ENCODE measurements at places on chromosomes 5 and 9. TPM values are rescaled to one million over a fixed set of nuclear protein-coding genes. Genes with fewer than 3 reads are reported as not detected.
A peak's percentile ranks its signal among the peaks of the same experiment; 100 is the strongest.

DNA sequence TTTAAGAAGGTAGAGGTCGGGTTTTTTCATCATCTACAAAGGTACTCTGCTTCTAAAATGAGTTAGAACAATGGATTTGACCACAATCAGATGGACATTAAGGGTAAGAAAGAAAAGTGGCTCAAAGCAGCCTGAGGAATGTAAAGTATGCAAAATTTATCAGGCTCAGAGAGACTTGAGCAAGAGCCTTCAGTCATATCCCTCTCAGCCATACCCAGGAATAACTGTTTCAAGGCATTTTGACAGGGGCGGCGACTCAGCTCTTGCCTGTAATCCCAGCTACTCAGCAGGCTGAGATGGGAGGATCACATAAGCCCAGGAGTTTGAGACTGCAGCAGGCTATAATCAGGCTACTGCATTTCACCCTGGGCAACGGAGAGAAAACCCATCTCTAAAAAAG is 38.8 kb upstream of the ANXA2R start:
- peak; percentile 80 for DNase-seq
- no peak overlapping the region for H3K27ac ChIP-seq
- peaks cover 4% of the 10 kb centered on the region for H3K4me1 ChIP-seq
- peaks cover 12% of the 10 kb centered on the region for H3K36me3 ChIP-seq
- no peaks in the 10 kb centered on the region for H3K27me3 ChIP-seq
- no peak overlapping the region for H3K4me3 ChIP-seq

DNA sequence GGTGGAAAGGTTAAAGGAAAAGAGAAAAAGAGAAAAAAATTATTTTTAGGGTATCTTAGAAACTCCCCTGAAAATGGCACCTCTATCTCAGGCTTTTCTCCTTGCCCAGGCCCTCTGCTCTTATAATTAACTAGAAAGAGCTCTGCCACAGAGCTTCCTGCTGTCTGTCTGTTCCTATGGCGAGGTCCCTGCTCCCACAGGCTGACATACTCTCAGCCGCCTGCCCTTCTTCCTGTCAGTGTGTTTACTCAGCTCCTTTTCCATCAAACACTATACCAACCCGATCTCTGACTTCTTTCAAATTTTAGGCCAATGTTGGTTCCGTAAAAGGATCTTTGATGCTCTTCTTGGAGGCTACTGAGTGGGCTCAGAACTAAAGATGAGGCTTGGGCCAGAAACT is 482.6 kb downstream of the DMAC1 start:
- H3K27me3 ChIP-seq, result no peaks in the 10 kb centered on the region
- no peaks in the 10 kb centered on the region for H3K36me3 ChIP-seq
- no peak for DNase-seq
- peak overlapping the region; percentile 78 for H3K27ac ChIP-seq

- no peak overlapping the region for H3K4me3 ChIP-seq
- H3K27me3 ChIP-seq, result no peaks in the 10 kb centered on the region
These were observed 497.7 kb upstream of the TYRP1 start for GRCh38 chr9:12195456-12195855.

DNA sequence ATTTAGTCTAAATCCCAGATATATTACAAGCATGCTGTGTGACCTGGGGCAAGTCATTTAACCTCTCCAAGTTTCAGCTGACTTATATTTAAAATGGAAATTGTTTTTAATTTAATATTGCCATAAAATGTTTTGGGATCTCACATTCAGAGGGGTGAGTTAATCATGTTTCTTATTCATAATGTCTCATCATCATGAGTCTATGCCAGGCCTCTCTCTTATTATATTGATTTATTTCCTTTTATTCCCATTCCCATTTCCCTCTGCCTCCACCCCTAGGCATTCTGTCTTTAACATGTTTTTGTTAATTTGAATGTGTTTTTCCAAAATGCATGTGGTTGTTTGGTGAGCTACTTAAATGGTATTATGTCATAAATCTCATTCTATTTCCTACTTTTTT is 39.0 kb upstream of the TTC1 start:
- H3K4me1 ChIP-seq, result peaks cover 22% of the 10 kb centered on the region
- no peak overlapping the region for H3K4me3 ChIP-seq
- H3K36me3 ChIP-seq, result no peaks in the 10 kb centered on the region
- no peak overlapping the region for H3K27ac ChIP-seq

- no peak overlapping the region for H3K27ac ChIP-seq
- peaks cover 17% of the 10 kb centered on the region for H3K27me3 ChIP-seq
- no peak overlapping the region for H3K4me3 ChIP-seq
These were observed 4.5 kb downstream of the ELAVL2 start for GRCh38 chr9:23821375-23822181.

- H3K4me3 ChIP-seq, result no peak overlapping the region
- no peaks in the 10 kb centered on the region for H3K27me3 ChIP-seq
- no peak for DNase-seq
- peaks cover 6% of the 10 kb centered on the region for H3K4me1 ChIP-seq
- H3K36me3 ChIP-seq, result no peaks in the 10 kb centered on the region
These were observed 77.5 kb downstream of the DPYSL3 start for GRCh38 chr5:147432323-147432722.

- H3K36me3 ChIP-seq, result peaks cover 67% of the 10 kb centered on the region
- no peak overlapping the region for H3K4me3 ChIP-seq
- no peaks in the 10 kb centered on the region for H3K4me1 ChIP-seq
- no peak for DNase-seq
- no peak overlapping the region for H3K27ac ChIP-seq
These were observed 93.4 kb downstream of the RXRA start for GRCh38 chr9:134419684-134420076.

- H3K27me3 ChIP-seq, result no peaks in the 10 kb centered on the region
- no peak overlapping the region for H3K27ac ChIP-seq
- H3K4me3 ChIP-seq, result no peak overlapping the region
- peaks cover 15% of the 10 kb centered on the region for H3K4me1 ChIP-seq
- H3K36me3 ChIP-seq, result peaks cover 1% of the 10 kb centered on the region
- no peak for DNase-seq
These were observed 28.1 kb downstream of the ANKRD33B start for GRCh38 chr5:10591966-10592365.

- peaks cover 56% of the 10 kb centered on the region for H3K4me1 ChIP-seq
- H3K27ac ChIP-seq, result no peak overlapping the region
These were observed 15.0 kb downstream of the TENT4A start for GRCh38 chr5:6728011-6728794.

- peak within 1 kb of the TSS; percentile 70 for H3K27ac ChIP-seq
- no peaks in the 10 kb centered on the region for H3K27me3 ChIP-seq
- peak within 1 kb of the TSS; percentile 60 for H3K4me3 ChIP-seq
- peaks cover 13% of the 10 kb centered on the region for H3K36me3 ChIP-seq
- H3K4me1 ChIP-seq, result no peaks in the 10 kb centered on the region
These were observed at the start of gene CTSL for GRCh38 chr9:87725900-87726709. TSS of gene CTSL (plus strand) at chr9:87726119. CDS start at chr9:87727604, 1,485 bp downstream.

- DNase-seq, result no peak
- H3K4me3 ChIP-seq, result no peak overlapping the region
These were observed 277.1 kb downstream of the PDE4D start for GRCh38 chr5:59616413-59616812.

DNA sequence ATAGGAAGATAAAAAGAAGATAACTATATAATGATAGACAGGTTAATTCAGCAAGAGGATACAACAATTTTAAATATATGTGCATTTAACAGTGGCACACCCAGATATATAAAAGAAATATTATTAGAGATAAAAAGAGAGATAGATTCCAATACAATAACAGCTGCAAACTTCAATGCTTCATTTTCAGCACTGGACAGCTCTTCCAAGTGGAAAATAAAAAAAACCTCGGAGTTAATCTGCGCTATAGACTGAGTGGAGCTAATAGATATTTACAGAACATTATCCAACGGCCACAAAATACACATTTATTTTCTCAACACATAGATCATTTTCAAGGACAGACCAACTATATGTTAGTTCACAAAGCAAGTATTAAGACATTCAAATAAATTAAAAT is 1229.5 kb upstream of the CDH6 start:
- no peak overlapping the region for H3K4me3 ChIP-seq
- no peaks in the 10 kb centered on the region for H3K27me3 ChIP-seq
- no peak overlapping the region for H3K27ac ChIP-seq
- no peak for DNase-seq
- no peaks in the 10 kb centered on the region for H3K4me1 ChIP-seq
- no peaks in the 10 kb centered on the region for H3K36me3 ChIP-seq

DNA sequence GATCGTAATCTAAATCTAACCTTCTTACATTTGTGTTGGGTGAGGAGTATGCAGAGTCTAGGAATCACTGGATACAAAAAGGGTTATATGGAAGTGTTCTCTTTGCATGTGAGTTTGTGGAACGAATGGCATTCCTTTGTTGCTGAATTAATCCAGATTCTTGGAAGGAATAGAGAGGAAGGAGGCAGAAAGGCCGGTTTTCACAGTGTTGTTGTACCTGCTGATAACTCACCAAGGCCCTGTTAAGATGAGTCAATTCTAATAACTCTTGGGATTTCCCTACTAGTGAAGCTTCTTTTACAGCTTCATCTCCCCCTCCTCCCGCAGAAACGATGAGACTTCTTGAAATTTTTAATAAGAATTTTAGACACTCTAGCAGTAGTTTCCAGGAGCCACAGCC is 84.0 kb downstream of the ZSWIM6 start:
- no peaks in the 10 kb centered on the region for H3K27me3 ChIP-seq
- no peaks in the 10 kb centered on the region for H3K36me3 ChIP-seq
- peak; percentile 42 for DNase-seq

GRCh38 chr9:21336457-21336856 is 1.3 kb upstream of the KLHL9 start:
- DNase-seq, result no peak
- H3K27ac ChIP-seq, result no peak overlapping the region
- peaks cover 7% of the 10 kb centered on the region for H3K27me3 ChIP-seq

GRCh38 chr9:38432922-38433510 is 8.8 kb upstream of the IGFBPL1 start:
- peak; percentile 54 for DNase-seq
- H3K36me3 ChIP-seq, result no peaks in the 10 kb centered on the region
- H3K4me1 ChIP-seq, result peaks cover 15% of the 10 kb centered on the region

- no peak overlapping the region for H3K27ac ChIP-seq
- no peaks in the 10 kb centered on the region for H3K36me3 ChIP-seq
- H3K4me1 ChIP-seq, result no peaks in the 10 kb centered on the region
- peak overlapping the region; percentile 24 for H3K4me3 ChIP-seq
These were observed 216.5 kb downstream of the PDZD2 start for GRCh38 chr5:31855134-31856040.

- no peak overlapping the region for H3K4me3 ChIP-seq
- no peaks in the 10 kb centered on the region for H3K27me3 ChIP-seq
- H3K27ac ChIP-seq, result no peak overlapping the region
- no peaks in the 10 kb centered on the region for H3K36me3 ChIP-seq
- H3K4me1 ChIP-seq, result peaks cover 4% of the 10 kb centered on the region
These were observed 177.1 kb downstream of the CPLANE1 start for GRCh38 chr5:37071901-37072581.

DNA sequence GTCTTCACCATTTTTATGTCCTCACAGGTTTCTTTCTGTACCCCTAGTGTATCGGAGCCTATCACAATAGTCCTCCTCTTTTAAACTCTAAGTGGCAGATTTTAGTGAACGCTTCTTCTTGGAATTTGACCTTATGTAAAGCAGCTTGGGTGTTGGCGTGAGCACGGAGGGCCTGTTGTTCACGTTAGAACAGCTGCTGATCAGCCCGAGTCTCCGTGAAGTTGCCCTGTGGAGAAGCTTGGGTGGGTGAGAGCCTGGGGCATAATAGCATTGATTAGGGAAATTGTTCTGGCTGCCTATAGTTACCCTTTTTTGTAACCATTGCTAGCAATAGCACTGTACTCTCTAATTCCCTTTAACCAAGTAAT is 167.0 kb upstream of the OTULINL start:
- H3K4me3 ChIP-seq, result no peak overlapping the region
- no peak overlapping the region for H3K27ac ChIP-seq
- DNase-seq, result no peak
- no peaks in the 10 kb centered on the region for H3K27me3 ChIP-seq
- H3K36me3 ChIP-seq, result peaks cover 73% of the 10 kb centered on the region

DNA sequence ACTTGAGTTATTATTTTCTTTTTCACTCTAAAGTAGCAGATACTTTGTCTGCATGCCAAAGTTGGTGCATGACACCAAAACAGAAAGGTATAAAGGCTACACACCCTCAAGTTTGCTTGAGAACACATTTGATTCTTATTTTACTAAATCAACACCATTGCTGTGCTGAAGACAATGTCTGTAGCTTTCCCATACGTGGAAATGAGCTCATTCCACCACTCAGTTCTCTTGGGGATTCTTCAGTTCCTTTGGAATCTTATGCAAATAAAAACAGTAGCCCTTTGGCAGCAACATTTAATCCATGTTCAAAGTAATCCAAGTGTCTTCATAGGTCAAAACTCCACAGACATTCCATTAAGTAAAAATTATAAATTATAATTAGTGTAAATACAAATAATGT is 264.9 kb downstream of the TLE1 start:
- no peaks in the 10 kb centered on the region for H3K4me1 ChIP-seq
- H3K27me3 ChIP-seq, result no peaks in the 10 kb centered on the region
- no peak overlapping the region for H3K4me3 ChIP-seq

DNA sequence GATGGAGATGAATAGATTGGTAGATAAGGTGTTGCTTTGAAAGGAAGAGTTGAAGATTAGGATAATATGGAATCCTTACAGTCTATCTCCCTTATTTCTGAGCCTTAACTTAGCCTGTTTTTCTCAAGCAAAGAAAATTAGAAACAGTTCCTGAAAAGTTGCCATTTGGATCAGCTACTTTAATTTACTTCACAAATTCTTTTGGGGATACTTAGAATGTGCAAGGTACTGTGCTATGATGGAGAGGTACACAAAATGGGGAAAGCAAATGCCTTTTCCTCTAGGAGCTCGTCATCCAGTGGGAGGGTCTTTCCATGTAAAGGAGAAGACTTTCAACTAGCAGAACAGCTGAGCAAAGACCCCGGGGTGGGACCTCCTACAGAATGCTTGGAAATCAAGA is 51.1 kb upstream of the SMARCA2 start:
- H3K4me1 ChIP-seq, result no peaks in the 10 kb centered on the region
- H3K27me3 ChIP-seq, result no peaks in the 10 kb centered on the region
- H3K27ac ChIP-seq, result no peak overlapping the region
- no peak for DNase-seq

DNA sequence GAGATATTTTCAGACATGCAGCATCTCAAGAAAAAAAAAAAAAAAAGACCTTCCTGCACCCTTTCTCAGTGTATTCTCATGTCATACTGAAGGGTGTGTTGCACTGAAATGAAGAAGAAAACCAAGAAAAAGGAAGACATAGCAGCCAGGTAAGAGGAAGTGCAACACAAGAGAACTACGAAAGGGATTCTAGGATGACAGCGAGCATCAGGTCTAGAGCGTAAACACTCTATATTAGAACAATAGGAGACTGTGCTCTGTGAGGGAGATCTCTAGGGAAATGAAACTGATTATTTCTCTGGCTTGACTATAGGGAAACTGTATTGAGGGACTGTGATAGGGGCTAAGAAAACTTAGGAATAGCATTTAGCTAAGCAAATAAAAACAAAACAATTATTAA is 30.0 kb downstream of the BTF3 start:
- H3K4me3 ChIP-seq, result no peak overlapping the region
- H3K27ac ChIP-seq, result no peak overlapping the region
- H3K27me3 ChIP-seq, result no peaks in the 10 kb centered on the region
- DNase-seq, result no peak
- H3K4me1 ChIP-seq, result peaks cover 10% of the 10 kb centered on the region

- no peak overlapping the region for H3K4me3 ChIP-seq
- H3K27ac ChIP-seq, result no peak overlapping the region
- H3K4me1 ChIP-seq, result no peaks in the 10 kb centered on the region
- H3K27me3 ChIP-seq, result peaks cover 36% of the 10 kb centered on the region
These were observed 28.4 kb downstream of the ZDHHC11B start for GRCh38 chr5:756171-756570.

The IGIP gene
- total RNA-seq, result 5.0 TPM

The STK10 gene
- total RNA-seq, result 16.4 TPM

The GARIN3 gene
- total RNA-seq, result not detected

The SPINK7 gene
- not detected for total RNA-seq

The OLFML2A gene
- total RNA-seq, result 1.4 TPM
